Stimulated activated naive CD8-positive, alpha-beta T cell treated with anti-CD3 and anti-CD28 coated beads, Interleukin-15, amount 100 ng/mL, for 72 hours (primary cell): ENCODE measurements at places on chromosomes 12 and 14.

GRCh38 chr12:113863455-113863845 is 102.7 kb downstream of the RBM19 start:
- no peak for DNase-seq

DNA sequence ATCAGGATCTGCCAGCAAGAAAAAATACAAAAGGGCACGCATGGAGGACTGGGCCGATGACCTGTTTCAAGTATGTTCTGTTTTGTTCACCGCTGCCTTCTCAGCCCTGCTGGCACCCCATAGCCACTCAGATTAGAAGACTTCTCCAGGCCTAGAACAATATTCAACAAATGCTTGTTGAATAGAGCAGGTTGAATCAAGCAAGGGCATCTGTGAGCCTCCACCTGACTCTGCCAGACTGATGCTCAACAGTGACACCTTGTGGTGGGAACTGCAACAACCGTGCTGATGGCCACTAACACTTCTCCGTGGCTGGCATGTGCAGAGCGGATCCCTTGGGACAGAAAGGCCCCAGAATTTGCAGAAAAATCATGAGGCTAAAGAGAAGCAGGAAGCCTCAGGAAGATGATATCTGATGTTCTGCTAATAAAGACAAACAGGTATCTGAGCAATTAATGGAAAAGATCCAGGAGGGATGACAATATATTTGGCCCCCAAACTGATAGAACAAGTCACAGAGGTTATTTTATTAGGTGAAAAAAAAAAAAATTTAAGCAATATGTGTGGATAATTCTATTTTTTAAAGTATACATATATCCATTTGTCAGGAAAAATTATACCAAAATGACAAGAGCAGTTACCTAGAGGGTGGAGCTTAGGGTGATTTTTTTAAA is 114.3 kb downstream of the KSR2 start:
- peak; percentile 47 for DNase-seq

DNA sequence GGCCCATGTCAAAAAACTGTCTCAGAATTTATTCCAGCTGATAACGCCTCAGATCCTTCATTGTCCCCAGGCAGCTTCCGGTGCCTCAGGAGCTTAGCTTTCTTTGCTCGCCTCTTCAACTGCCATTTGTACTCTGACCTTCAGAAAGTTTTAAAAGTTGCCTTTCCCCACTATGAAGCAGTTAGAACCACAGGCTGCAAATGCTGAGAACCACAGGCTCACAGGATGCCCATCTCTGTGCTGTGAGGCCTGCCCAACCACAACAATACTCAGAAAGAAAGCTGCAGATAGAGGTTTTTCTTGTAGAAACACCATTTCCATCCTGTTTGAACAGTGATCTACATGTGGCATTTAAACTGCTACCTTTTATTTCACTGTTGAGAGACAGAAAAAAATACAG is 131.1 kb downstream of the PRKCH start:
- DNase-seq = peak; percentile 72

- DNase-seq = no peak
Measured at GRCh38 chr12:120132863-120133385, 16.4 kb upstream of the RAB35 start.

DNA sequence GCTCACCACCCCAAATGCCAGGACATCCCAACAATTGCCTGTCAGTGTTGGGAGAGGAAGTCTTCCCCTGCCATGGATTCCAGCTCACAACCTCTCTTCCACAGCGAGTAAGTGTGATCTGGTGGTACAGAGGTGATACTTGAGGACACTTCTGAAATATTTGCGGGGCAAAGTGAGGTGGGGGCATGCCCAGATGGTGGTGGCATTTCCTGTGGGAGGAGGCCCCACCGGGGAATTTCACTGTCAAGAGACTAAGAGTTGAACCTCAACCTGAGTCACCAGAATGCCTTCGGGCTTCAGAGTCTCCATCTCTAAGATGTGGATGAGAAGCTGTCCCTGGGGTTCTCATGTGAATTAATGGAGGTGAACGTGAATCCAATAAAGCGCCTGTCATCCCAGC is 122.3 kb upstream of the RFLNA start:
- DNase-seq = no peak

GRCh38 chr12:32947206-32948067 is 50.9 kb upstream of the PKP2 start:
- no peak for DNase-seq

- no peak for DNase-seq
Measured at GRCh38 chr14:63745858-63746425, 18.1 kb upstream of the SGPP1 start.

GRCh38 chr12:6262623-6263022 is 47.9 kb upstream of the PLEKHG6 start:
- DNase-seq = no peak

- DNase-seq = peak; percentile 55
Measured at GRCh38 chr12:46267825-46268582, 839 bp downstream of the SLC38A1 start.

DNA sequence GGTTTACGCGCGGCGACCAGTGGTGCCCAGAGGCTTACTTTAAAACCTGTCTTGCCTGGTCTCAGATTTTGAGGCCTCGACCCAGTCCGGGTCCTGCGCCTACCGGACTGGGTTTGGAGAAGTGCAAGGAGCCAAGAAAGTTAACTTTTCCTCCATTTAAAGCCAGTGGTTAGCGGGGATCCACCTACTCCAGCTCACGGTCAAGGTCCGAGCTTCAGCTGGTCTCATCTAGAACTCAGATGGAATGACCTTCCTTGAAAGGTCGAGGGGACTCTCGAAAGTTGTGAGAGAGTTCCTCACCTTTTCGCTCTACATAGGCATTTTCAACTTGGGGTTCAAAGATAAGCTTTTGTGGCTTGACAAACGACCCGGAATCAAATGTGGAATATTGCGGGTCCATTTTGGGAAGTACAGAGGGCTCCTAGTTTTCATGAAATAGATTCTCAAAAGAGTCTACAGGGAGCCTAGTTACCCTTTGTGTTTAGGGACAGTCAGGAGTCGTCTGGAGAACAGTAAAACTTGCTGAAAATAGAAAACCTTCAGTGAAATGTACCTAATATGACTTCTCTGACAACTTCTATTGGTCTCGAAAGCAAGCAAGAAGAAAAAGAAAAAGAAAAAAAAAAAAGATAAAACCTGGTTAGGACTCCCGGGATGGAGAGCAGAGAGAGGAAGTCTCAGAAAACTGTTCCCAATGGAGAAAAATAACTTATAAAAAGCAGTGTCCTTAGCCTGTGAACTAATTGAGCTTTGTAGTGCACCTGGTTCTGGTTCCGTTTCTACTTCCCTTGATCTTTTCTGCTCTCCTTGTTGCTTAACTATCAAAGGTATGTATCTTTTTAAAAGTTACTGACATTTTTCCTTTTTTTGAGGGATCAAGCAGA is 1.4 kb downstream of the KCNMB4 start:
- DNase-seq = peak; percentile 8

DNA sequence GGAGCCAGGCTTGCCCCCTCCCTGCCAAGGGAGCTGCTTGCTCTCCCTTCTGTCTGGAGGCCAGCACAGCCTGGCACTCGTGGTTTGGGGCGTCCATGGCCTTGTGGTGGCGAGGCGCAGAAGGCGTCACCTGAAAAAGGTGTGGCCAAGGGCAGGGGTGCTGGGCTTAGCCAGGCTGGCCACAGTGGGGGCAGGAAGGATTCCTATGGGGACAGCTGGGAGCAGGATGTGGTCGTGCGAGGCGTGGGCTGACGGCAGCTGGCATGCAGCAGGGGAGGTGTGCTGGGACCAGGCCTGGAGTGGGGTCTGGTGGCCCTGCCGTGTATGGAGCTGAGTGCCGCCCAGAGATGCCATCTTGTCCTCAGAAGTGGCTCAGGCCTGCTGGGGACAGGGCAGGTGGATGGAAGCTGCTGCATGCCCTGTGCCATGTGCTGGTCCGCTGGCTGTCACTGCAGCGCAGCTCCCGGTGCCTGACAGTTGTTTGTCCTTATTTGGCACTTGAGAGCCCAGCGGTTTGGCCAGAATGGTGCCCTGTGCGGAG is 30.0 kb downstream of the SH2B3 start:
- no peak for DNase-seq

DNA sequence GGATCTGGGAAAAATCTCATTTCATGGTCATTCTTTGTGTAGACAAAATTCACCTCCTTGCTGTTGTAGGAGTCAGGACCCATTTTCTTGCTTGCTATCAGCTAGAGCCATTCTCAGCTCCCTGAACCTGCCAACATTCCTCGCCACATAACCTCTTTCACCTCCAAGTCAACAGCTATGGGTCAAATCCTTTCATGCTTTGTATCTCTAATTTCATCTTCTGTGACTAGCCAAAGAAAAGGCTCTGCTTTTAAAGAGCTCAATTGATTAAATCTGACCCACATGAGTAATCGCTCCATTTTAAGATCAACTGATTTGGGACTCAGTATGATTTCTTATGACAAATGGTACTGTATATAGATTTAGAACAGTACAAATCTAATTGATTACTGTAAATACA is 89.2 kb upstream of the FOXG1 start:
- DNase-seq = no peak

DNA sequence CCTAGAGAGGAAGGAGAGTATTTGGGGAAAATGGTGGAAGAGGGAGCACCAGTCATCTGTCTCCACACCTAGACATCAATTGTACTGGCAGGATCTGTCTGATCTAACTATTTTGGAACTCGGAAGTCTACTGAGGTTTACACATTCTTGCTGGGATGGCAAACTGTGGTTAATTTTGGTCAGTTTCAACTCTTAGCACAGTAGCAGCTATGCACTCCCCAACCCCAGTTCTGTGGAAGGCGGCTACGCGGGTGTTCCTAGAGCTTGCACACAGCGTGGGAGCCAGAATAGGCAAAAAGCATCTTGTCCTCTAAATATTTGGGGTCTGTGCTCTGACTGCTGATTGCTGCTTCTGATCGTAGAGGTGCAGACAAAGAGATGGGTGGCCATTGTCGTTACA is 33.8 kb downstream of the TECPR2 start:
- no peak for DNase-seq

DNA sequence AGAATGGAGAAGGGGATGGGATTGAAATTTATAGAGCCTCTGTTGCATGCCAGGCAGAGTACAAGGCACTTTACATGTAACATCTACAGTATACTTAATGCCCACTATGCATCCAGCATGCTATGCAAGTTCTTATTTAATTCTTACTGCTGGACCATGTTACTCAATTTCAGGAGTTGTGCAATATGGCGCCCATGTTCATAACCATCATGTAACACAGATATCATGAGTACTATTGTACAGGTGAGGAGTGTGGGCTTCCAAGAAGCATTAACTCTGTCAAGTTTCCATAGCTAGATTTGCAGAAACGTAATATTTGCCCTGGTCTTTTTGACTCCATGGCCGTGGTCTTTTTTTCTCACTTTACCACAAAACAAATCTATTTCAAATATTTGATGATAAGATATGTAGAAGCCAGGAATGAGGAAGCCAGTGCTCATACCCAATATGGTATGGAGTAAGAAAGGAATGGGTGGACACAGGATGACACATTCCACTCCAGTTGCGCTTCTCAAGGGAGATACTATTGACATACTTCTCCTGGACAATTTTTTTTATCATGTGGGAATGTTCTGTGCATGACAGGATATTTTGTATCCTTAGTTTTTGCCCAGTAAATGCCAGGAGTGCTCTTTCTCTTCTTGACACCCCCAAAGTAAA is 191.8 kb downstream of the C12orf75 start:
- DNase-seq = no peak

GRCh38 chr12:54215989-54216796 is 27.4 kb upstream of the SMUG1 start:
- peak; percentile 63 for DNase-seq

DNA sequence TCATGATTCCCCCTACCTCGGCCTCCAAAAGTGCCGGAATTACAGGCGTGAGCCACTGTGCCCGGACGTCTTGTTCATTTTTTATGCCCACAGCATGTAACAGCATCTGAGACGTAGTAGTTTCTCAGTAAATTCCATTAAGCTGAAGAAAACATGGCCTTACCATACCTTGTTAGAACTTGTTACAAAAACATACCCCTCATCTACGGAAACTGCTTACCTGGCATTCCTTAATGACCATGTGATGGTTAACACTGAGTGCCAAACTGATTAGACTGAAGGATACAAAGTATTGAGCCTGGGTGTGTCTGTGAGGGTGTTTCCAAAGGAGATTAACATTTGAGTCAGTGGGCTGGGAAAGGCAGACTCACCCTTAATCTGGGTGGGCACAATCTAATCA is 186.8 kb downstream of the CEP128 start:
- DNase-seq = no peak

GRCh38 chr12:126337556-126338441 is 1272.6 kb downstream of the AACS start:
- no peak for DNase-seq

GRCh38 chr14:49121246-49121645 is 464.9 kb downstream of the RPS29 start:
- DNase-seq = no peak

GRCh38 chr12:2284321-2284813 is 231.6 kb downstream of the CACNA1C start:
- DNase-seq = no peak

- no peak for DNase-seq
Measured at GRCh38 chr12:39798429-39798828, 178.8 kb upstream of the ABCD2 start.

- peak; percentile 55 for DNase-seq
Measured at GRCh38 chr12:106282457-106283097, 20.0 kb upstream of the TCP11L2 start.

- no peak for DNase-seq
Measured at GRCh38 chr12:115774148-115774895, 503.2 kb downstream of the MED13L start.

GRCh38 chr14:66507181-66507721 is 696 bp upstream of the GPHN start:
- no peak for DNase-seq

- no peak for DNase-seq
Measured at GRCh38 chr12:127550271-127550670, 716.7 kb upstream of the TMEM132C start.

DNA sequence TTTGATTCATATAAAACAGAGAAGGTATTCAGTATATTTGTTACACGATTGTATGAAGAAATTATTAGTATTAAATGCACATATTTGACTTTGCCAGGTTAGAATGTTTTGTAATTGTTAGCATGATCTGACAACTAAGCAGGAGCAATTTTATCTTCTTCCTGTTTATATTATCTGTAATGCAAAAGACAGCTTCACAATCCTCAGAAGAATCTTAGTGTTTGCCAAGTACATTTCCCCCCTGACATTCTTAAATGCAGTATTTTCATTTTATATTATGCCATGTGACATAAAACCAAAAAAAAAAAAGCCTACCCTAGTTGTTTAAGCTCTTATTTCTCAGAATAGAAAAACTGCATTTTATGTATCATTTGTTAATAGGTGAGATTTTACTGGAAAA is 469.4 kb downstream of the FOXG1 start:
- no peak for DNase-seq

GRCh38 chr12:89789862-89790261 is 81.2 kb upstream of the ATP2B1 start:
- no peak for DNase-seq

GRCh38 chr12:122130150-122130549 is 43.9 kb downstream of the IL31 start:
- DNase-seq = no peak
